Glomerular endothelial cell (primary cell): ENCODE measurements at places on chromosomes 3 and 15. TPM values are rescaled to one million over a fixed set of nuclear protein-coding genes. Genes with fewer than 3 reads are reported as not detected.

The SEMA3B gene
- 0.34 and 2.2 TPM in 2 replicates for total RNA-seq

The TEX264 gene
- 58.8 and 76.4 TPM in 2 replicates for total RNA-seq

The SOX14 gene
- not detected in 2 replicates for total RNA-seq

The GABRG3 gene
- total RNA-seq, result not detected in 2 replicates

The RTP4 gene
- 0.78 and 4.6 TPM in 2 replicates for total RNA-seq

The ST8SIA2 gene
- 1.6 TPM in 1 of 2 replicates, not detected in the other for total RNA-seq

The HIGD2B gene
- not detected in 2 replicates for total RNA-seq

The CD200R1 gene
- not detected in 2 replicates for total RNA-seq

The ATP8B4 gene
- total RNA-seq, result not detected in 2 replicates

The IL1RAP gene
- 8.1 and 12.5 TPM in 2 replicates for total RNA-seq

The TLE3 gene
- 95.5 and 142 TPM in 2 replicates for total RNA-seq

The WHAMM gene
- total RNA-seq, result 7.9 and 11.6 TPM in 2 replicates

The TMEM108 gene
- total RNA-seq, result 0.34 and 0.53 TPM in 2 replicates

The ZNF774 gene
- 1.3 and 1.6 TPM in 2 replicates for total RNA-seq

The ADPRH gene
- 8.9 and 9.9 TPM in 2 replicates for total RNA-seq
